ENCODE measurements at places on chromosomes 4 and X.
A peak's percentile ranks its signal among the peaks of the same experiment; 100 is the strongest.

DNA sequence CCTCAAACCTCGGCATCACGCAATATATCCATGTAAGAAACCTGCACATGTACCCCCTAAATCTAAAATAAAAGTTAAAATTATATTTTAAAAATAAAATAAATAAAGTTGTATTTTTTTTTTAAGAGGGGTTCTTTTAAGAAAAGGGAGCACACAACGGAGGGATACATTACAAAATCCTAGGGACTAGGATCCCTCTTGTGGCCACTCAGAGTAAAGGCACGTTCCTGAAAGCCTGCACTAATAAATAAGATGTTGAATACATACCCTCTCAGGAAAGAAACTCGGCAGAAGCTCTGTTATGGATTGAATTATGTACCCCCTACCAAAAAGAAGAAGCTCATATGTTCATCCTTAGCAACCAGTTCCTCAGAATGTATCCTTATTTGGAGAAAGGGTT lies 50.9 kb upstream of the PRDX4 start:
- peak; percentile 48 for DNase-seq

DNA sequence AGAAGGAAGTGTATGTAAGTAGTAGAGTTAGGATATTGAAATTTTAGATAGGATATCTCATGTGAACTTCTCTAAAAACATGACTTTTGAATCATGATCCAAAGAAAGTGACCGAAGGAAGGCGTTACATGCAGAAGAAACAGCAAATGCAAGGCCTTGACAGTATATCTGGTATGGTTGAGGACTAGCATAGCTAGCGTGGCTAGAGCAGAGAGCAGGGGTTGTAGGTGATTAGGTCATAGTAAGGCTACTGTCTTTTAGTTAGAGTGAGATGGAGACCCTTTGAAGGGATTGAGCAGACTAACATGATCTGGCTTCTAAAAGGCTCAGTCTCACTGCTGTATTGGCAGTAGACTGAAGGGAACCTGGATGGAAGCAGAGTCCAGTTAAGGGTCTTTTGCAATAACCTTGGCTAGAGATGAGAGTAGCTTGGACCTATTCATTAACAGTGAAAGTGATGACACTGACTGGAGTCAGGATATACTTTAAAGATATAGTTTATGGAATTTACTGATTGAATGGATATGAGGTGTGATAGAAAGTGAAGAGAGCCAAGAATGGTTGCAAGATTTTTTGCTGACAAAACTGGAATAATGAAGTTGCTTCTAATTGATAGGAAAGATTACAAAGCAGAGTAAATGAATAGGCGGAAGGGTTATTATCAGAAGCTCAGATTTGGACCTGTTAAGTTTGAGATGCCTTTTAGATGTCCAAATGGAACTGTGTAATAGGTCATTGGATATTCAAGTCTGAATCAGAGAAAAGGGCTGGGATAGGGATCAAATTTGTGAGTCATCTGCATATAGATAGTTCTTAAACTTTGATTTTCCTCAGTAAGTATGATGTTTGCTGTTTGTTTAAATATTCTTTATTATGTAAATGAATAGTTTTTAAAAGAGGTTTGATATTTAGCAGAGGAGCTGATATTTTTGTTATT lies 59.8 kb downstream of the MRPL1 start:
- DNase-seq: no peak

DNA sequence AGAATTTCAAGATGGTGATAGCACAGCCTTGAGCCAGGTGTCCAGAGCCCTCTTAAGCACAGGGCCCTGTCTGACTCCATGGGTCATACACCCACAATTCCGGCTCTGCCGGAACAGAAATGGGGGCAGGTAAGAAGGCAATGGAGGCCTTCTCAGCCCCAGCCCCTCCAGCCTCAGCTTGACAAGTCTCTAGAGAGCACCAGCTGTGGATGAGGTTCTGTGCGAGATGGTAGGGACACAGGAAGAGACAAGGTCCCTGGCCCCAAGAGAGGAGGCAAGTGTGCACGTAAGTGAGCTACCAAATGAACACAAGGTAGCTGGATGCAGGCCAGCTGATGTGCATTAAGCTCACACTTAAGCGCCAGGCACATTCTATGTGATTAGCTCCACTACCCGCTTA lies 2.4 kb upstream of the PRRG3 start:
- DNase-seq: no peak

GRCh38 chr4:153438916-153439756 lies 27.0 kb upstream of the TMEM131L start:
- DNase-seq: no peak

DNA sequence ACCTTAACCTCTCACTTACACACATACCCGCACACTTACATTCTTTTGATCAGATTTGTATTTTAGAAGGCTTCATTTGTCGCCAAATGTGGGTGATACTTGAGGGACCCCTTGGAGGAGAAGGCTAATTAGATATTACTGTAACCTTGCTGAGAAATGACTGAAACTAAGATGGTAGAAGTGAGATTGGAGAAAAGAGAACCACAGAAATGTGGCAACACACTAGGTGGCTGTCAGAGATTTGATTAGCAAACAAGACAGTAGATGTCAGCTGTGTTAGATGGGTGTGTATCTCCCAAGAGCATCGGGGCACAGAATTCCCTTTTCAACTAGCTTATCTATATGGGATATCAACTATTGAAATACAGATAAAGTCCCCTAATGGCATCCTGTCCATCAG lies 149.3 kb upstream of the FABP2 start:
- no peak for DNase-seq

DNA sequence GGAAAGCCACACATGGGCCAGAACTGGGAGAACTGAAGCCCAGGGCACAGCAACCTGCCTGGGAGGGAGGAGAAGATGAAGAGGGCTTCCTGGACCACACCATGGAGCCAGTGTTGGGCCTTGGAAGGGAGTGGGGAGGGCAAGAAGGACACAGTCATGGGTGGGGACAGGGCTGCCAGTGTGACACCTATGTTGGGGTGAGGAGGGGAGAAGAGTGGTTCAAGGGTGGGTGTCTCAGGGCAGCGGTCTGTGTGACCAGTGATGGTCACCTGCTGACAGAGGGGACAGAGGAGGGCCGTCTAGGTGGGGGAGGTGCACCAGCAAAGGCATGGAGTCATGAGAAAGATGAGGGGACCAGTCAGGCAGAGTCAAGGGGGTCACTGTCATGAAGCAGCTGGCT lies 13.8 kb downstream of the MAGED2 start:
- DNase-seq: no peak

GRCh38 chr4:985123-985830 lies 1.6 kb upstream of the IDUA start:
- DNase-seq: no peak

DNA sequence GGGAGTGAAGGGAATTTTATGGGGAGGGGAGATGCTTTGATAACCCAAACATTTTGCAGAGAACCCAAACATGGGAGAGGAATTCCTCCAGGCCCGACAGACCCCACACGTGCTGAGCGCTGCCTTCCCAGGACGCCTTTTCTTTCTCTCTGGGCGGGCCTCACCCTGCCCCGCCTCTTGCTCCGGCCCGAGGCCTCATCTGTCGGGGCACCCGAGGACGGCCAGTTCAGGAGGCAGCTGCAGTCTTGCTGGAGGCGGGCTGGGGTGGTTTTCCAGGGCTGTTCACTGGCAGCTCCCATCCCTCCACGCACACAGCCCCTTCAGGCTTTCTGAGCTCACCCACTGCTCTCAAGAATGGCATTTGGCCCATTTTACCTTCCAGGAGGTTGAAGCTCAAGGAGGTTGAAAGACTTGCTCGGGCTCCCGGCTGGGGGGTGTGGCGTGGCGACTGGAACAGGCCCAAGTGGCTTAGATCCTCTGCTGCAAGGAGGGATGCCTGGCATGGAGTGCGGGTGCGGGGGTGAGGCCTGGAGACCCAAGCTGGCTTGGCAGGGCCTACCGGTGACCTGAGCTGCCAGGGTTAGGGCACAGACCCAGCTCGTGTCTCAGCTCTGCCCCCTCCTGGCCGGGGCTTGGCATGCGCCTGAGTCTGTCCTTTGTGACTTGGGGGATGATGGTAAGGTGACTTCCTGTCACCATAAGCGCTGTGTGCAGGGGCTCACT lies 99.2 kb downstream of the PSAPL1 start:
- peak; percentile 12 for DNase-seq

DNA sequence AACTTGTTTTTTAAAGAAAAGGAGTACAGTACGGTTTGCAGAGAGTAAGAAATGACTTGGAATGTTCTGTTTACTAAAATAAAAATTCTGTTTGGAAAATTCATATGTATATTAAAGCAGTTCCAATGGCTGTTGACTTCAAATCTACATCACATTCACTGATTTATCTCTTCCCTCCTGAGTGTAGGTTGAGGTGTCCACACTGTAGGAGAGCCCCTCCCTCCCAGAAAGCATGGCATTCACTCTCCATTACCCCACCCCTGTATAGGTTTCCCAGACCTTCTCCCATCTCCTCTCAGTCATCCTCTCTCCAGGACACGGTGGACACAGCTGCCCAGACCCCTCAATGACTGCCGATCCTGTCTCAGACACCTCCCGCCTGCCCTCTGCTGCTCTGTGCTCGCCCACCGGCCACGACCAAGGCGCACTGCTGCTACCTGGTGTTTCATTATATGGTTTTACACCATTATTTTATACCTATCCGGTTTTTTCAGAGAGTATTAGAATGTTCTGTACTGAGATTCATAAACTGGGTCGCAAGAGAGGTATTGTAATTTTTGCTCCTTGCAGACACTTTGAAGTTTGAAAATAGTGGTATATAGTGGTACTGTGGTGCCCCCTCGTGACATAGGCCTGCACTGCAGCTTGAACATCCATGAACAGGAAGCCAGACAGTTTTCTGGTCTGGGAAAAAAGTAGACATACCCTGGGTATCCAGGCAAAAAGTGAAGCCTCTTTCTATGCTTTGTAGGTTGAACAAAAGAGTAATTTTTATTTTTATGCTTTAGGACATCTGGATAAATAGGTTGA lies 38.8 kb upstream of the BEX4 start:
- peak; percentile 40 for DNase-seq

DNA sequence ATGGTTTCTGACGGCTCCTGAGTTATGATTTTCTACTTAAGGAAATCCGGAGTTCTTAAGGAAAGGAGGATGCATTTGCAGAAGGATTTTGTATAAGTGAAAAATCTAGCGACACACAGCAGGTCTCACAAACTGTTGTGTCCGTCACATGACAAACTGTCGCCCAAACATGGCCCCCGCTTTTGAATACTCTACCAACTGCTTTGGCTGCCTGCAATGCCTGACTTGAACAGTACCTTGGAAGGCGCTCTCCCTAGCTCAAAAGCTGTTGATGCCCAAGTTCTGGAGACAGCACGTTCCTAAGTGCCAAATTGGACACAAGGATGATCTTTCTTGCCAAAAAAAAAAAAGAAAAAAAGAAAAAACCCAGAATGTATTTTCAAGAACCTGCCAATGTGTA lies 103.2 kb downstream of the ENPP6 start:
- no peak for DNase-seq

GRCh38 chr4:57100979-57101651 lies 9.1 kb downstream of the IGFBP7 start:
- no peak for DNase-seq

GRCh38 chr4:167555338-167556022 lies 321.2 kb upstream of the SPOCK3 start:
- DNase-seq: no peak

Data from Kasumi-1 (cell line).